ENCODE measurements at places on chromosomes 3 and 15. TPM values are rescaled to one million over a fixed set of nuclear protein-coding genes. Genes with fewer than 3 reads are reported as not detected.

KCNMB2 gene
- total RNA-seq, result not detected

P2RY12 gene
- not detected for total RNA-seq

GRCh38 chr15:91864664-91865063 lies 11.2 kb downstream of the SLCO3A1 start:
- DNase-seq, result peak; percentile 47

DNA sequence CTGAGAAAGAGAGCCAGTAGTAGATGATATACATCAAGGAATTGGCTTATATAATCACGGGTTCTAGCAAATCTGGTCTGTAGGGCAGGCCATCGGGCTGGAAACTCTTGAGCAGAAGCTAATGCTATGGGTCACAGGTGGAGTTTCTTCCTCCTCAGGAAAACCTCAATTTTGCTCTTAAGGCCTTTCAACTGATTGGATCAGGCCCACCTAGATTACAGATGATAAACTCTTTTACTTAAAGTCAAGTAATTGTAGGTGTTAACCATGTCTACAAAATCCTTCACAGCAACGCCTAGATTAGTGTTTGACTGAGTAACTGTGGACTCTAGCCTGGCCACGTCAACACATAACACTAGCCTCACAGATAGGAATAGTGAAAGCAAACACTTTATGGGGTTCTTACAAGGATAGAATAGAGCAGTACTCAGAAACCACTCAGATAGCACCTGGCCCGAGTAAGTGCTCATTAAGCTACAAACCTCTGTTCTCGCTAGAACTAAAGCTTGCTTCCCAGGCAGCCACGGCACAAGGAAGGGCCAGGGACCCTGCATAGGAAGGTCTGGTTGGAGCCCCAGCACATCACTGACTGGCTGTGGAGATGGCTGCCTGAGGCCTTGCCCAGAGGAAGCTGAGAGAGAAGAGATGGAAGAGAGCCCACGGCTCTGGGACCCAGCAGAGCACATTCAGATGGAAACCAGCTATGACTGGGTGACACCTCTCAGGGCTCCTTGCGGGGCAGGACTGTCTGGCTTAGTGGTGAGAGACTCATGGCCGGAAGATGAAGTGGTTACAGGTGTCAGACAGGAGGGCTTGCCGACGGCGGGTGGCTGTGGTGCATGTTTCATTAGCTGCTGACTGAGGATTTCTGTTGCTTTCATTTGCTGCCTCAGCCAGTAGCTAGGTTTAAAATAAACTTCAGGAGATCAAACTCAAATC lies 202.5 kb upstream of the TLE3 start:
- peak; percentile 45 for DNase-seq

DNA sequence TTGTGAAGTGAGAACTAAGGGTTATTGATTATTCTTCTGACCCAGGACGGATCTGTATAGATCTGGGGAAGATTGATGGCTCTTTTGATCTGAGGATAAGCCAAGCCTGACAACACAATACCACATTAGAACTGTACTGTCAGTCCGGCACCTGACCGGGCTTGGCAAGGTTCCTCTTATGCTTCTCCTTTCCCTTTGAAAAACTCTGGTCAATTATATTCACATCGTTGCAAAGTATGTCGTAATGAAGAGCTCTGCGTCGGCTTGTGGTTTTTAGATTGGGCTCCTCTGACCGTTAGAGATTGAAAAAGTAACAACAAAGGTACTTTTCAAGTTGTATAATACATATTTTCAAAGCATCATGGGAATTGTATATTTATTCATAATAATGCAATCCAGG lies 389.8 kb downstream of the NR2F2 start:
- DNase-seq, result no peak

DNA sequence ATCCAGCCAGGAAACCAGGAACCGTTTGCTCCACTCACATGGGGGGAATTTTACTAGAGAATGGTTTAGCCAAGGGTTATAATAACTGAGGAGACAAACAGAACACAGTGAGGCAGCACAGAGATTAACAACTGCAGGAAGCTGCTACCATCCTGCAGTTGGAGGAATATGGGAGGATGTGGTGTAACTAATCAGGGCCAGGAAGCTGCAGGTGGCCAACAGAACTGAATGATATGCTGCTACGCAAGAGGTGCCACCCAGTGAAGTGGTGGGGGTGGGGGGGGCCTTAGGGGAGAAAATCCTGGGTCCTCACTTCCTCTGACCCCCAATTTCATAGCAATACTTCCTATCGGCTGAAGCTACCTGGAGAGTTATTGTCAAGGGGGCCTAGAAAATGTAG lies 306.4 kb upstream of the STT3B start:
- peak; percentile 22 for DNase-seq

DNA sequence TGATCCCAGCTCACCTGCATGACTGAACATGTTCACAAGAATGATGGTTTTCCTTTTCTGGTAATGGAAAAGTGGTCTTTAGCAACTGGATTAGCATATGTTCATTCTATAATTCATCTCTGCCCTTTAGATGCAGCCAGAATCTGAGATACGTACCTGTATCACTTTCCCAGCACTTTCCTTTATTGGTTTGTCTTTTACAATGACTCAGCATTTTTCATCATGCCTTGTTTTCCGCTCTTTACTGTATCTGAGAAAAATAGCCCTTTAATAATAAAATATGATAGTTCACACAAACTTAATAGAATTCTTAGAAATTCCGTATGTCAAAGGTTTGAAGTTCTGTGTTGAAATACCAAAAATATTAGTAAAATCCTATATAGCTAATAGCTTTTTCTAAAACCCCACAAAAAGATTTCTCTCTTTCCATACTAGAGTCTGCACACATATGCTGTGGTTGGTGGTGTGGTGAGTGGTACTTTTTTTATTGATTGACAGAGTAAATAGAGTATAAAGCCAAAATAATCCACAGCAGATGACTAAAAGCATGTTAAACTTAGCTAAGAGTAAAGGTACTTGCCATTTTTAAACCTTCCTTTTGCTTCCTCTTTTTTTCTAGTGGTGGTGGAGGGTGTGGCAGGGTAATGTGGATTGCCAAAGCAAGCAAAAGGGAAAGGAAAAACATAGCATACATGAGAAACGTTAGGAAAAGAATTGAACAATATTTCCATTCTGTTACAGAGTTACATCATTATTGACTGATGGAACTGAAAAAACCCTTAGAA lies 328.9 kb upstream of the RBMS3 start:
- DNase-seq, result no peak

GRCh38 chr3:19632099-19633074 lies 301.6 kb downstream of the EFHB start:
- DNase-seq, result no peak

DNA sequence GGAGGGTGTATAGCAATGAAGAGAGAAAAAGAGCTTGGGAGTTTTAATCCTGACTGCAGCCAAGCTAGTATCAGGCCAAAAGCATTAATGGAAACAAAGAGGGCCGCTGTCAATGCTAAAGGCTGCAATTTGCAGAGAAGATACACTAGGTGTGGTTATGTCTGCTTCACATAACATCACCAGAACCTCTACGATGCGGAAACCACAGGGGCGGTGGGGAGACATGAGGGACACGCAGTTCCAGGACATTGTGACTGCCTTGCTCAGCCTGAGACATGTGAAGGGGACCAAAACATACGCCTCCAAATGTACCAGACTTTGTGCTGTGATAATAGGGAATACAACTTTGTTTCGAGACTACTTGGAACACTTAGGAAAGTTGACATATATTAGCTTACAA lies 88.4 kb downstream of the APBA2 start:
- DNase-seq, result no peak

DNA sequence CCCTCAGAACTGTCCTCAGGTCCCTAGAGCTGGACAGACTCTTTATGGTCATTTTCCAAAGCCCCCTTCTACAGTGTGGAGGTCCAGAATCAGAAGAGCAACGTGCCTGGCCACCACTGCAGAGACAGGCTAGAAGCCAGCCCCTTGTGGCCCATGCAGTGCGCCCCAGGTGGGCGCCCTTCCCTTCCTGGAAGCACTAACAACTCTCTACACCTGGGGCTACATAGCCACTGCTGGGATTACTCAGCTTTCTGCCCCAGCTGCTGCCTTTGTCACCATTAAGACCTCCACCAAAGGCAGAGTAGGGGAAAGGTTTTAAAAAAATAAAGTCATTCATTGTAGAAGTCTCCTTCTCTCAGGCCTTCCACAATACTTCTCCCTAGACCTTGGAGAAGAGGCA lies 2.3 kb downstream of the RASGRP1 start:
- no peak for DNase-seq
